ENCODE measurements at places on chromosomes 3 and 15.

DNA sequence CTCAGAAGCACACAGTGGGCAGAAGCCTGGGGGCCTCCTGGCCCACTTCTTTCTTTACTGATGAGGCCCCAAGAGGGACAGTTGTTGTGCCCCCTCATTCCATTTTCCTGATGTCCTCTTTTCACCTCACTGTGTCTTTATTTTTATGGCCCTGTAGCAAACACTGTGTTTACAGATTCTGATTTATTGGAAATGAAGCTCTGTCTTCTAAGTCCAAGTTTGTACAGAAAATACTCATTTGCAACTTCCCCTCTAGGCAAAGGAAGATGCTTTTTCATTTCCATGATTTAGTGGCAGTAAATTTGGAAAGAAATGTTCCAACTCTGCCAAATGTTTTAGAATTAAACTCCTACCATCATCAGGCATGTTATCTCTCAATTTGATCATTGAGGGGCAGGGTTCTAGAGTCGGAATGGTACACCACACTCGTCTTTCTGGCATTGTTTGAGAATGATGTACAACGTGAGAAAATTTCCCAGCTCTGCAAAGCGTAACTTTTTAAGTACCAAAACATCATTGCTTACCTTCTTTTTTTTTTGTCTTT is 129.7 kb downstream of the ARNT2 start:
- DNase-seq = no peak

GRCh38 chr15:51855612-51856011 is 26.2 kb downstream of the TMOD3 start:
- DNase-seq = no peak

DNA sequence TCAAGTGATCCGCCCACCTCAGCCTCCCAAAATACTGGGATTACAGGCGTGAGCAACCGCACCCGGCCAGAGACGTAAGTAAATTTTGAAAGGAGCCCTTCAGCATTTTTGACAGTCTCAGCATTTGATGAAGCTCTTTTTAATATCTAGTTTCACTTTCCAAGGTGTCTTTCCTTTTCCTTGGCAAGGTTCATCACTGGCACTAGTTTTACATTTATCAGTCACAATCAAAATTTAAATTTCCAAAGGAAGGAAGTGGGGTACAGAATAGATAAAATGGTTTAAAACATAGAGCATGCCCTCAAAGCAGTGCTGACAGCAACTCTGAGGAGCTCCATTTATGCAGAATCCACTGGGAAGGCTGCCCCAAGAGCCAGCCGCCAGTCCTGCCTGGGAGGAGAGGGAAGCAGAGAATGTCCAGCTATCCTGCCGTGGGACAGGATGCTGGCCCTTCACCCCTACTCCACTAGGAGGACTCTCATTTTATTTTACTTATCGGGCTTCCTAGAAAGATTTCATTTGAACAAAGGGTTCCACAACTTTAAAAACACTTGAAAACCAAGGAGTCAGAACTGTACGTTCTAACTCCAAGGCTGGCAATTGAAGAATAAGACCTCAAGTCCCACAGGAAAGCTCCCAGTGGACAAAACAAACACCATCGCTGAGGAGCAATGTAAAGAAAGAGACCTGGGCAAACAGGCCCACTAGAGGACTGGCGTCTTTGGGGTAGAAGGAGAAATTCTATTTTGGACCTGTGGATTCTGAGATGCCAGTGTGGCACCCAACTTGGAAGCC is 9.9 kb downstream of the SFMBT1 start:
- no peak for DNase-seq

GRCh38 chr15:73392025-73392424 is 23.3 kb upstream of the HCN4 start:
- no peak for DNase-seq

DNA sequence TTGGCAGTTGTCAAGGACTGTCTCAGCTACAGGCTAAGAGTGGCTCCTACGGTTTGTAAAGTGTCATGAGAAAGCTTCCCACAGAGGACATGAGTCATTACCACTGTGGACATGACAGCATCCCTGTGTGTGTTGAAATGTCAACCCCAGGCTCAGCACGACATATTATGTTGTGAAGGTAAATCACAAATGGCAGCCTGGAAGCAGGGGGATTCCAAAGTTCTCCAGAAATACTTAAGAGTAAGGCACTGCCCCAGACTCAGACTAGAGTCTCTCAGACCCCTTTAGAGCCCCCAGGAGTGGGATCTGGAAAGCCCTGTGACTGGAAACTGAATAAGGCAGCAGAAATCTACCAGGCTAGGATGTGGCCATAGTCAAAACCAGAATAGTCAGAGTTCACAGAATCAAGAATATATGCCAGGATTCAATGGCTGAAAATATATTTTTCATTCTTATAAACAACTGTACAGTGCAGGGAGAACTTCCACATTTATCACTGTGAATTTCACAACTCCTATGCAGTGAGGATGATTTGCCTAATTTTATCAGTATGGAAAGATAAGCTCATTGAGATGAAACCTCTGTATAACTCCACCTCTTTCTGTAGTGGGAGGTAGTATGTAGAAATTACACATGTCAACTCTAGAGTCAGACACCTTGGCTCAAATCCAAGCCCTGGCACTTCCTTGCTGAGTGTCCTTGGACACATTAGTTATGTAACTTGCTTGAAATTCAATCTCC is 237.1 kb upstream of the CFAP20DC start:
- no peak for DNase-seq

DNA sequence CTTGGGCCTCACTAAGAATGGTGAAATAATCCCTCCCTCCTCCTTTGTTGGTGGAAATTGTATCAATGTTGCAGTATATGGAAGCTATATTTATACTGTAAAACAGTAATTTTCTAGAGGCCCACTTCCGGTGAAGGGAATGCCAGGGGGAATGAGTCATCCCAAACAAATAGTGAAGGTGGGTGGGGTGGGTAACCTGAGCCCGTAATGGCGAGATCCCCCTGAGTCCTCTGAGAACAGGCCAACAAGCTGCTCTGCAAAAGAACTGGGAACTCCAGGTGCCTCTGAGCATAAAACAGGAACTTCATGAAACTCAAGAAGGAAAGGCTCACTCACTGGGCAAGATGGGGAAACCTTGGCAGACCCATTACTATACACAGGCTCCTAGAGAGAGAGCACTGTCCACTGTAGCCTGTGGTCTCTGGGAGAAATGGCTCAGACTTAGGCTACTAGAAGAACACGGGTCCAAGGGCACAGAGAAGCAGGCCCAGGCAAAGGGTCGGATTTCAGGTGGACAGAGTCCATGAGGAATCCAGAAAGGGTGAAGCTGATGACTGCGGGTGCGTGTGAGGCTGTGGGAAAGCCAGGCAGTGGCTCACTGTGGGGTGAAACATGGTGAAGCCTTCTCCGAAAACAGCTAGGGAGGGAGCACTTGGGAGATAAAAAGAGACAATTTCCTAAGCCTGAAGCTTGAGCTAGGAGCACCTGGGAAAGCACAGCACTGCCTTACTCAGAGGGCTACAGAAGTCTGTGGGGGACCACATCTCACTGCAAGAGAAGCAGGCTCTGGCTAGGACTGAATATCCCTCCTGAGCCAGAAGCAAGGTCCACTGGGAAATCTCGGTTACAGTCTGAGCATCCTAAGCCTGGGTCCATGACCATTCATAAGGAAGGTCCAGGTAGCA is 19.8 kb downstream of the LARP6 start:
- peak; percentile 64 for DNase-seq

- no peak for DNase-seq
Observed at GRCh38 chr15:58535337-58535736, 103.5 kb downstream of the LIPC start.

DNA sequence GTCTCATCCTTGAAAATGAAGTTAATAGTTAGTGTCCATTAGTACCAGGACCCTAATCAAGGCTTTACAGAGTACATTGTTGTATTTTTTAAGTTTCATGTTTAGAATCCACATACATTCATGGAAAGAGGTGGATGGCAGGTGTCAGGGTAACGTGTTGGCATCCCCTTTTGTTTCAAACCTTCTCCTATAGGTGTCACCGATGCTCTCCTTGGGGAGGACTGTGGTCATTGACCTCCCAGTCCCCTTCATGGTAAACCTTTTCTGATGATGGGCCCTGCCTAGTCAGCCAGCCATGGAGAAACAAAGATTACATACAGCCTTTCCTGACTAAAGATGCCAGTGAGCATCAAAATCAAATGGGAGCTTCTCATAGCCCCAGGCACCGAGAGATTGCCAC is 574.8 kb downstream of the AGBL1 start:
- no peak for DNase-seq

- no peak for DNase-seq
Observed at GRCh38 chr15:41689834-41690233, 29.6 kb downstream of the MGA start.

DNA sequence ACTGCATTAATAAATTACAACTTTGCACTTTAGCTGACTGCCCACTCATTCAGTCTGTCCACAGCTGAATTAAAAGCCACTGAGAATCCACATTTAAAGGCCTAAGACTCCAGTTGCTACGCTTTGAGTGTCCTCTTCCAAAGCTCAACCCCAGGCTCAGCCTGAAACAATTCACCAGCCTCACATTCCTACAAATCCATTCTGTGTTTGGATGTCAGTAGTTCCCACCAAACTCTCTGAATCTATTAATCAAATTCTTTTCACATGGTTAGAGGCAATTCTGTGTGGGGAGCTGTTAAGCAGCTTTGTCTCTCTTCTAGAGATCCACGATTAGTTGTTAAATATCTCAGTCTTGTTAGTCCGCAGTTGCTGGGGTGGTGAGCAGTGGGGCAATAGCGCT is 116.8 kb upstream of the UBE2E2 start:
- DNase-seq = no peak

GRCh38 chr15:75696311-75696720 is 16.3 kb downstream of the CSPG4 start:
- no peak for DNase-seq

GRCh38 chr15:53978253-53978906 is at the start of gene UNC13C:
TSS of gene UNC13C (plus strand) at chr15:53978441. CDS start at chr15:54012904, 34,463 bp downstream.
- DNase-seq = peak; percentile 77

DNA sequence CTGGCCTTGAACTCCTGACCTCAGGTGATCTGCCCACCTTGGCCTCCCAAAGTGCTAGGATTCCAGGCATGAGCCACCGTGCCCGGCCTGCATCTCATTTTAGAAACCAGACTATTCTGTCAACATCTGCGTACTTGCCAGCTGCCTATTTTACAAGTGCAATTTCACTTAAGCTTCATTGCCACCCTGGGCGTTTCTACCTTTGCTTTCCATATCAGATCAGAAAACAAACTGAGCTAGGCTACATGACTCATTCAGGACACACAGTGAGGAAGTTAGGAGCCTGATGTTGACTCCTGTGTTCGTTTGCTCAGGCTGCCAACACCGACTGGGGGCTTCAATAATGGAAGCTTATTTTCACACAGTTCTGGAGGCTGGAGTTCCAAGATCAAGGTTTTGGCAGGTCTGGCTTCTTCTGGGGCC is 42.3 kb upstream of the KLHL25 start:
- no peak for DNase-seq

DNA sequence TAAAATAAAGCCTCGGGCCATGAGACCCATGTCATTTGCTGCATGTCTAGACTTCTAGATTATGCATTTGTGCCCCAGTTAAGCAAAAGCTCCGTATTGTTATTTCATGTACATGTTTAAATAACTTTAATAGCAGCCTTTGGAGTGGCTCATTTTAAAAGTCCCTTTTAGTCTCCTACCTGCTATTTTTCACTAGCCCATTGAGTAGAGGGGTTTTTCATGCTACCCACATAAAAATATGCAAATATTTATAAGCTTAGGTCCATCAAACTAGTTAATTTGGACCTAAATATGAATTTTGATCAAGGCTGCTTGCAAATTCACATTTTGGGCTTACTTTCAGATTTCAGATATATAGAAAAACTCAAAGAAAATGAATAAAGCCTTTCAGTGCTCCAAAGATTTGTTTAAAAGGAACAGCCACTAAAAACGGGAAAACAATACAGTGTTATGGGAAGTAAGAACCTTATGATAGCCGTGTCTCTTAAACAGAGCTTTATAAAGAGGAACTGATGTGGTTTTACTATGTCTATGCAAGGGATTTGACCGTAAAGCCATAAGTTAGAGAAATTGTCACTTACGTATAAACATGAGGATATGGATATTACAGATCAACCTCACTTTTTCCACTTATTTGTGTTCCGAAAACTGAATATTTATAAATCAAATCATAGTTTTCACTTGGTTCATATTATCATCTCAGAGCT is 30.0 kb downstream of the FILIP1L start:
- no peak for DNase-seq

- DNase-seq = no peak
Observed at GRCh38 chr3:172285844-172286243, 162.4 kb downstream of the GHSR start.

DNA sequence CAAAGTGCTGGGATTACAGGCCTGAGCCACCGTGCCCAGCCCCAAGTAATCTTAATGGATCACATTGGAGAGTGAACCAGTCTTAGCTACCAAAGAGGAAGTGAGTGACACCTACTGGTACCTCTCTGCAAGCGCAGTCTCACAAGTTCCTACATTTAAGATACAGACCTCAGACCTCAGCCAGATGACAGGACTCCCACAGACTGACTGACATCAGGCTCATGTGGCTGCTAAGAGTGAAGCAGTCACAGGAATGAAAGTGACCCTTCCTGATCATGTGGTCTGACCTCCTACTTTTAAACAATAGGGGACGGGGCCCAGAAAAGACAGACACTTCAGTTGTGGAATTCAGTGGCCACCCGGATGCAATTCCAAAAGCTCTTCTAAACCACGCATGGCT is 36.3 kb upstream of the GNB5 start:
- DNase-seq = peak; percentile 93

DNA sequence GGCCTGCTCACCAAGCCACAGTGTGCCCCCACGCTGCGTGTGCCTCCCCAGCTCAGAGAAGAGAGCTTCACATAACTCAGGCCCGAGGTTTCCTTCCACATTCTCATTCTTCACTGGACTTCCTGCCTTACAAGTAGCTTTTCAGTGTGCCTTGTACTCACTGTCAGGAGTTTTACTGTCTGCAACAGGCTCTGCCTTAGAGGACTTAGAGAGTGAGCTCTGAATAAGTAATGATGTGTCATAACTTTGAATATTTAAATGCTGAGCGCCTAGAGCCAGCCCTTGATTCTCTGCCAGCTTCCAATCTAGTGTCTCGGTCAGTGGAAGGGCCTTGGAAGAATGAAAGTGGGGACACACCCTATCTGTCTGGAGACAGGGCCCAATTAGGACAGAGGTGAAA is 41.8 kb downstream of the ITGB5 start:
- no peak for DNase-seq

DNA sequence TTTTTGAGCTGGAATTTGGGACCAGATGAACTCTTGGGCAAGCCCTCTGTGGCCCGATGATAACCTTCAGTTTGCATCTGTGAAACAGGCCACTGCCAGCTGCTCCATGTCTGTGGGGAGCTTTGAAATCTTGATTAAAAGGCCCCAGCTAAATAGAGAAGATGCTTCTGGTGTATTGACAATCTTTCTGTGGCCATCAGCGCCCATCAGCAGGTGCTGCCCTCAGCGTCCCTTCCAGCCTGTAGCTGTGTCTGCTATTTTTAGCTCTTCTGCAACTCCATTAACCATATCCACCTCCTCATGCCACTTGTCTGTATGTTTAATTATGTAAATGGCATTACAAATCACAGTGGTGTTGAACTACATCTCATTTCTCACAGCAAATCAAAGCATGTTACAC is 54.0 kb downstream of the CHCHD6 start:
- DNase-seq = no peak

Data from islet precursor cell (in vitro differentiated cells).